ENCODE measurements at places on chromosomes 5 and 9. TPM values are rescaled to one million over a fixed set of nuclear protein-coding genes. Genes with fewer than 3 reads are reported as not detected.
A peak's percentile ranks its signal among the peaks of the same experiment; 100 is the strongest.

GRCh38 chr5:17730421-17730820 is 96.2 kb downstream of the TAF11L14 start:
- no peak for DNase-seq

DNA sequence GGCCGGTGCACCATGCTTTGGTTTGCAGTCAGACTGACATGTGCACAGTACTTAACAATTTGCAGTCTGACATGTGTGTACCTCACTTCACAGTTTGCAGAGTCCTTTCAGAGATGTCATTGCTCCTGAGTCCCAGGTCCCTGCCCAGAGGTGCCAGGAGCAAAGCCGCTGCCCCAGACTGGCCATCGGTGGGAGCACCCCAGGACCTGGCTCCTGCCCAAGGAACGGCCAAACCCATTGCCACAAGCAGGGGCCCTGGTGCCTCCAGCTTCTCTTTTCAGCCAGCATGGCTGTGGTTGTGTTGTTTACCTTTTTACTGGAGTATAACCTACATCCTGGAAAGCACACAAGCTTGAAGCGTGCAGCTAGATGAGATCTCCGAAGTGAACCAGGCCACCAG is 28.6 kb downstream of the RASGEF1C start:
- DNase-seq, result no peak

DNA sequence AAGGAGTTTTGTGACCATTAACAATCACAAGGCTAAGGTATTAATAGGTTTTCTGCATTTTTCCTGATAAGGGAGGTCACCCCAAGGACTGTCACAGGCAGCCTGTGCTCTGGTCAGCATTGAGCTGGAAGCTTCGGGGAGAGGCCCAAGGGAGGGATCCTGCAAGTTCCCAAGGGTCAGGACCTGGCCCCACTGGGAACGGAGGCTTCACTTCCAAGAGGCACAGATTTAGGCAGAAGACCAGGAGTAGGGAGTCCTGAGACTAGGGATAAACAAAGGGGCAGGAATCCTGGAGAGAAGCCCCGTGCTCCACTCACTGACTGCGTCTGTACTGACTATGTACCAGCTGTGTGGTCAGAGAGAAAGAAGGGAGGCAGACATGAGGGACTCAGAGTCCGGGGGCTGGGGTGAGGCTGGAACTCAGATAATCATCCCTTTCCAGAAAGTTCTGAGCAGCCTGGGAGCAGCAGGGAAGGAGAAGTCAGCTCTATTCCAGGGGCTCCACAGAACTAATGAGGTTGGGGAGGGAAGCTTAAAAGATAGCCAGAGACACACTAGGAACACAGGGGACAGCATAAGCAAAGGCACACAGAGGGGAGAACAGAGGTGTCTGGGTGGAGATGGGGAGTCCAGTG is 37.8 kb downstream of the B4GALT1 start:
- DNase-seq, result no peak

DNA sequence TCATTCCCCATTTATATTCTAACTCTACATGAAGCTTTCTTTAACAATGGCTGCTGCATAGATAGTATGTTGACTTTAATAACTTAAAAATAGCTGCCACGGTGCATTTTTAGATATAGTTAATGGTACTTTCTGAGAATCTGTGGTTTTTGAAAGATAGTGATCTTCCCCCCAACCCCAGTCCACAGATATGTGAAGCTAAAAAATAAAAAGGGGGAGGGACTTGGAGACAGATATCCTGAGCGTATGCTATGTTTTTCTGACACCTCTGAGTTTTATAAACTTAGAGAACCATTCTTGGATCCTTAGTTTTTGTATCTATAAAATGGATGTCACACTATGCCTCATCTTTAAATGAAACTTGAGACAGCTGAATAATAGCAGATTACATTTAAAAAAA is 120.5 kb downstream of the SNX18 start:
- no peak for DNase-seq

- DNase-seq, result peak; percentile 66
These were observed 292.7 kb upstream of the TARS1 start for GRCh38 chr5:33148076-33148513.

Gene DNAH5
- 0.82 TPM for total RNA-seq

Gene ARL14EPL
- total RNA-seq, result not detected

Measured in NCI-H460 (cell line).